ENCODE measurements at places on chromosomes 6 and 20. TPM values are rescaled to one million over a fixed set of nuclear protein-coding genes. Genes with fewer than 3 reads are reported as not detected.

Gene STAU1
- total RNA-seq = 80.8 TPM

Gene AIG1
- 42.6 TPM for total RNA-seq

Gene THBS2
- 28.8 TPM for total RNA-seq

Gene PRICKLE4
- total RNA-seq = 1.7 TPM

Gene CHMP4B
- 101 TPM for total RNA-seq

Gene SCGN
- total RNA-seq = not detected

Gene CTCFL
- not detected for total RNA-seq

Gene BPI
- 0.40 TPM for total RNA-seq

Gene RFX6
- not detected for total RNA-seq

Gene HSPA1B
- total RNA-seq = 221 TPM

Gene PRR18
- 0.13 TPM for total RNA-seq

Gene C6orf58
- not detected for total RNA-seq

Gene RPS6KA2
- total RNA-seq = 103 TPM

DNA sequence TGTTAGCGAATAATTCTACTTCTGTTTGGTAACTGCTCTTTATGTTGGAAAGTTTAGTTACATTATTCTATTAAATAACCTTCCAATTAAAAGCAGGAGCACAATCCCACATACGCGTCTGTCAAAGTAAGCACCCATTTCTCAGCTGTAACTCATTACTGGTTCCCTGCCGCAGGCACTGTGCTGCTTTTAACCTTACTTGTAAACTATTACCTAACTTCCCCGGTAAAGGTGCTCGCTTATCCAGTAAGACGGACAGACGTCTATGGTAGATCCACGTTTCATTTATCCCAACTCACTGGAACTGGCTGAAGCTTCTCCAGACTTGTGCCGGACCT lies 529 bp upstream of the ENPP4 start:
- DNase-seq = no peak

DNA sequence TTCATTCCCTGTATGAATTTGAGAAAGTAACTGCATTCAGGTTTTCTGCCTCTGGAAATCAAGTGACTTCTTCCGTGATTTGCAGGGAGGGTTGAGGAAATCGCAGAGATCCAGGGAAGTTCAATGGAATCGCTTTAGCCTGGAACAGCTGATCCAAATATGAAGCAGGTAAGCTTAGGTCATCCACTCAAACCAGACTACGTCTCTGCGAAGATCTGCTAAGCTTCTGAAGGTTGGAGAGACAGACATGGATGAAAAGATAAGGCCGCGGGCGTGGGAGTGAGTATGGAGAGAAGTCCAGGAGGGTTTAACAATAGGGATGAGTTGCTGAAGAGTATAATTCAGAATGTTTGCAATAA lies 34.2 kb upstream of the BTN3A2 start:
- DNase-seq = no peak

DNA sequence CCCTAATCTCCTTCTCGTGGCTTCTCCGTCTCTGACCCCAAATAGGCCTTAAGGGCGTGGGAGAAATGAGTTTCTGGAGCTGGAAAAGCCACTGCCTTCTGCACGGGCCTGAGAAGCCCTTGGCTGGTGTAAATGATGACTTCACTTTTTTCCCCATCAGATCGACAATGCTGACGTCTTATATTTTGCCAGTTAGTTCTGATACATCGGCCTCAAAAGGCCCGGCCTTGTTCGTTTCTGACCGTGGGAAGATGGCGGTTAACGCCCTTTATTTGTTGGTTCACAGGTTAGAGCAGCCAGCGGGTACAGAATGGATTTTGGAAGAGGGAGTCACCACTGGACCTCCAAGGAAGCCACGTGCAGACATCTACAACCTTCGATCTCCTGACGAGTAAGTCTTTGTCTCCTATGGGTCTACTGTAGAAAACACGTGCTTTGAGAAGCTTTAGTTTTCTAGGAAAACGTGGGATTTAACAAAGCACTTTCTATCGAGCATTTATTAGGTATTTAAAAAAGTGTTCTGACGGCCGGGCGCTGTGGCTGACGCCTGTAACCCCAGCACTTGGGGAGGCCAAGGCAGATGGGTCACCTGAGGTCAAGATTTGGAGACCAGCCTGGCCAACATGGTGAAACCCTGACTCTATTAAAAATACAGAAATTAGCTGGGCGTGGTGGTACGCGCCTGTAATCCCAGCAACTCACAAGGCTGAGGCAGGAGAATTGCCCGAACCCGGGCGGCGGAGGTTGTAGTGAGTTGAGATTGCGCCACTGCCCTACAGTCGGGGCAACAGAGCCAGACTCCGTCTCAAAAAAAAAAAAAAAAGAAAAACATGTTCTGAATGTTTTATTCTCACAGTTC lies 1.2 kb upstream of the ZNFX1 start:
- no peak for DNase-seq

GRCh38 chr6:11514672-11515071 lies 22.9 kb upstream of the TMEM170B start:
- DNase-seq = no peak

GRCh38 chr20:17029698-17030097 lies 197.1 kb upstream of the PCSK2 start:
- no peak for DNase-seq

- DNase-seq = no peak
Measured at GRCh38 chr6:1499777-1500176, 109.9 kb upstream of the FOXC1 start.

- no peak for DNase-seq
Measured at GRCh38 chr6:74447013-74447412, 751.0 kb downstream of the CD109 start.

DNA sequence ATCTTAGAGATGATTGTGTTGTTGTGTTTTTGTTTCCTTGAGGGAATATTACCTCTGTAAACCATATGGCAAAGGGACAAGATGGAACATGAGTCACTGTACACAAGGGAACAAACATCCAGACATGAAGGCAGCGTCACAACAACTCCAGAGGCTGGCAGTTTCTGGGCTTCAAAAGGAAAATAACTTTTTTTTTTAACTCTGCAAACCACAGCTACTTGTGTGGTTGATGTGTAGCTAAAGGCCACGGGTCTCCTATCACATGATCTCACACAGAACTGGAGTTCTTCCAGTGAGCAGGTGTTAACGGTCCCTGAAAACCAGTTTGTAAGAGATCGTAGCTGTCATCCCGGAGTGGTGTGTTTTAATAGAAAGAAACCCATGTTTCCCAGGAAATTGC lies 33.2 kb upstream of the HBS1L start:
- DNase-seq = no peak

- no peak for DNase-seq
Measured at GRCh38 chr6:3851839-3852238, 2.7 kb downstream of the FAM50B start.

- DNase-seq = peak; percentile 31
Measured at GRCh38 chr20:59814840-59815340, 118.5 kb downstream of the SYCP2 start.

- DNase-seq = no peak
Measured at GRCh38 chr6:132604635-132605152, 15.2 kb upstream of the TAAR5 start.

DNA sequence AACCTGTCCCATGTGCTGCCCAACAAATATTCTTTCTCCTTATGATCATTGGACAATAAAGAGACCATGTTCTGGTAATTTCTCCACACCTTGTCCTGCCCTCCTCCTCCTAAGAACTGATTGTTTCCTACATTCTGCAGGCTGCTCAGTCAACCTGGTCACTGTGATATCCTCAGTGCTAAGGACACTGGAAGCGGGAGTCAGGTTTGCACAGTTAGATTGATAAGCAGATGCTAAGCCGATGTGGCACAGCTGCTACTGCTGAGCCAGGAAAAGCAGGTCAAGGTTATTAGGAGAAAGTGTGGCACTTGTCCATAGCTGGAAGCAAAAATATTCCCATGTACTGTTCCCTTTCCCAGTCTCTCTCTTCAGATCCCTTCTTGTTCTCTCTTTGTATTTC lies 154.8 kb downstream of the TFAP2B start:
- no peak for DNase-seq

- no peak for DNase-seq
Measured at GRCh38 chr6:53326372-53327016, 22.3 kb downstream of the ELOVL5 start.

DNA sequence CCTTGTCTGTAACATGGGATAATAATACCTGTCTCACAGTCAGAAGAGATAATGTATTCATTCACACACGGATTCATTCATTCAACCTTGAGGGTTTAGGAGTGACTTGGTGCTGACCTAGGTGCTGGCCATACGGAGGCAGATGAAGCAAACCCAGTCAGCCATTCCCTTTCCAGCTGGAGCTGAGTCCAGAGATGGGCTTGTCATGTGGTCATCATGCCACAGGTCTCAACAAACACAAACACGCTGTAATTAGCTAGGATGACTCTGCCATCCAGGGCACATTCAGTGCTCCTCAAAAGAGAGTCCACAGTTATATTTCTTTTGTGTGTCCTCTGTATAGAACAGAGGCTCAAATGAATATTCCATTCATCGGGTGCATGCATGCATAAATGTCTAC lies 19.5 kb upstream of the PRELID3B start:
- DNase-seq = no peak

DNA sequence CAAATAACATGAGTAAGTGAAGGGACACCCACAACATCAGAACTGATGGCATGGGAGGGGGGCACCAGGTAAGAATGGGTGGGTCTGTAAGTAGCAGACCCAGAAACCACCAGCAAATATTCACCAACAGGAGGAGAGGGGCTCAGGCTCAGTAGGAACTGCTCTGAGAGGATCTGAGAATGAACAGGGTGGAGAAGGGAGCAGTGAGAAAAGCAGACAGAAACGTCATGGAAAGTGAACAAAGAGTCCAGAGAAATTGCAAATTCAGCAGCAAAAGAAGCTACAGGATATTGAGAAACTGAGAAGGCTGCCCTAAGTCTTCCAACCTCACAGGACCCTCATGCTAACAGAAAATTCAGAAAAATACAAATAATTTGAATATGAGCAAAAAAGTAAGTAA lies 121.3 kb downstream of the KIF16B start:
- no peak for DNase-seq

DNA sequence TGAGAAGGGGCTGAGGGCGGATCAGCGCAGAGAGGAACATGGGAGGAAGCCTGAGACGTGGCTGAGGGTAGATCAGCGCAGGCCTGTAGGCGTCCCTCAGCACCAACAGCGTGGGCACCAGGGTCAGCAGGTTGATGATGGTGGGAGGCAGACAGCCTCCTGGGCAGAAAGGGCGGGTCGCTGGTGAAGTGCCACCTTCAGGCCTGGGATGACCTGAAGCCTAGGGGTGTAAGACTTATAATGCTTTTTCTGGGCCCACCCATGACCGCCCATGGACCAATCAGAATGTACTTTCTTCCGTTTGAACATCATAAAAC lies 462.1 kb downstream of the TBC1D32 start:
- DNase-seq = peak; percentile 72

DNA sequence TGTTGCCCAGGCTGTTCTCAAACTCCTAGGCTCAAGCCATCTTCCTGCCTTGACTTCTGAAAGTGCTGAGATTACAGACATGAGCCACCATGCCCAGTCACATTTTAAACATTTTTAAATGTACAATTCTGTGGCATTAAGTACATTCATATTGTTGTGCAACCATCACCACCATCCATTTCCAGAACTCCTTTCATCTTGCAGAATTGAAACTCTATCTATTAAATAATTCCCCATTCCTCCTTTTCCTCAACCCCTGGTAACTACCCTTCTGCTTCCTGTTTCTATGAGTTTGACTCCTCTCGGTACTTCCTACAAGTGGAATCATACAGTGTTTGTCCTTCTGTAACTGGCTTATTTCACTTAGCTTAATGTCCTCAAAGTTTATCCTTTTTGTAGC lies 103.8 kb upstream of the NAA20 start:
- DNase-seq = no peak

- no peak for DNase-seq
Measured at GRCh38 chr6:2872423-2873358, 30.4 kb downstream of the SERPINB9 start.

DNA sequence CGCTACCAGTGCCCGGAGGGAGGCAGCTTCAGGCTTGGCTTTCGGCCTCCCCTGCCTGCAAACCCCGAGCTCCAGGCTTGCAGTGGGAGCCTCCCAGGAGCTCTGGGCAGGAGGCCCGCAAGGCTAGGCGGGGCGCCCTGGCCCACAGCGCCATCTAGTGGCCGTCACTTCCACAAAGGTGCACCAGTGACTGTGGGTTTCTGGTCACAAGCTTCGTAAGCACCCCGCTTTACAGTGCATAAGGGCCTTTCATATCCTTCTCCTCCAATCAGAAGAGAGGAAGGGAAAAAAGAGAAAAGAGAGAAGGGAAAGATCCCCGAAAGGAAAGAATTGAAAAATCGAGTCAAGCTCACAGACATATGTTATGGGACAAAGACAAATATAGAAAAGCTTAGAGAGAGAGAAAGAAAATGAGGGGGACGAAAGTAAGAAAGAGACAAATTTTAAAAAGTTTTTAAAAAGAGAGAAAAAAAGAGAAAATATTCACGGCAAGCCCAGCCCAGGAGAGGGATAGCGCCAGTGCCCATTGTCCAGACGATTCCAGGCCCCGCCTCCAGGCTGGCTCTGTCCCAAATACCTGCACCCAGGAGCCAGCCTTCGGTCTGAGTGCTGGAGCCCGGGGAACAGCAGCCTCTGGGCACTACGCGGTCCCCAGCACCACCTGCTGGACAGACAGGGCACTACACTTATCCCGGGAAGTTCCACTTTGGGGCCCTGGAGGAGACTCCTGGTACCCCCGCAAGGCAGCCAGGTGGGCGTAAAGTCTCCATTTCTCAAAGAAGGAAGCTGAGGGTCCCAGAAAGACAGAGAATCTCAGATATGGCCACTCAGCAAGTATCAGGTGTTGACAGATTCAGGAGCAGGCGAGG lies 207.1 kb downstream of the PREX1 start:
- DNase-seq = peak; percentile 91

GRCh38 chr6:53499094-53499493 lies 45.8 kb downstream of the GCLC start:
- DNase-seq = no peak

- no peak for DNase-seq
Measured at GRCh38 chr6:43890197-43891062, 120.4 kb downstream of the VEGFA start.

GRCh38 chr6:56816370-56816769 lies 138.5 kb upstream of the BEND6 start:
- no peak for DNase-seq

- no peak for DNase-seq
Measured at GRCh38 chr6:148814082-148814790, 67.4 kb downstream of the UST start.

GRCh38 chr6:106642476-106642875 lies 13.1 kb downstream of the QRSL1 start:
- DNase-seq = no peak

GRCh38 chr6:36925809-36926208 lies 28.7 kb upstream of the PI16 start:
- DNase-seq = no peak

GRCh38 chr20:38159566-38159956 lies 5.5 kb downstream of the TGM2 start:
- no peak for DNase-seq

Data from cardiac septum (tissue), 1 donor.